ENCODE measurements at places on chromosomes 2 and 18. TPM values are rescaled to one million over a fixed set of nuclear protein-coding genes. Genes with fewer than 3 reads are reported as not detected.

DNA sequence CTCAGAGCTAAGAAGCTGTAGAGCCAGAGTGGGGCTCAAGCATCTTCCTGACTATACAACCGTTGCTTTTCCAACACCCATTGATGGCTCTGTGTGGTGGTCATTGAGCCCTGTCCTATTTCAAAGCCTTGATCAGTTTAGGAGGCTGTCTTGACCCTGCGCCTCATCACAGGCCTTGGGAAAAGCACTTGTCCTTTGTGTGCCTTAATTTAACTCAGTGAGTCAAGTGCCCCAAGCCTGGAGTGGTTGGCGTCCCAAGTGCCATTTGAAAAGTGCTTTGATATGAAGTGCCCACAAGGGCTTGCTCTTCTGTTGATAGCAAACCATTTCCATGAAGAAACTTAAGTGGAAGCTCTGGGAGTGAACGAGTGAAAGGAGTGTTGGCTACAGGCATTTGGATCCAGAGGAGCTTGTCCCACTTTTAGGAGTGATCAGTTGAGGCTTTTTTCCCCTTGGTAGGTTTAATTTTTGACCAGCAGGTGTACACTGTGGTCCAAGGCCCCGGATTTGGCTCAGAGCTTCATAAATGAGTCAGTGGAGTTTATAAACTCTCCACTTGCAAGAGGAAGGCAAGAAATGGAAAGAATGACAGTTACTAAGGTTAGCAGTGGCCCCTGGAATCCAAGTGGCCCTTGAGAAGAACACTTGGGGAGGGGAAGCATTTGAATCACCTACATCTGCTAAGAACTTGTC, 50.3 kb downstream of the ACTR2 start:
- no peak for DNase-seq

DNA sequence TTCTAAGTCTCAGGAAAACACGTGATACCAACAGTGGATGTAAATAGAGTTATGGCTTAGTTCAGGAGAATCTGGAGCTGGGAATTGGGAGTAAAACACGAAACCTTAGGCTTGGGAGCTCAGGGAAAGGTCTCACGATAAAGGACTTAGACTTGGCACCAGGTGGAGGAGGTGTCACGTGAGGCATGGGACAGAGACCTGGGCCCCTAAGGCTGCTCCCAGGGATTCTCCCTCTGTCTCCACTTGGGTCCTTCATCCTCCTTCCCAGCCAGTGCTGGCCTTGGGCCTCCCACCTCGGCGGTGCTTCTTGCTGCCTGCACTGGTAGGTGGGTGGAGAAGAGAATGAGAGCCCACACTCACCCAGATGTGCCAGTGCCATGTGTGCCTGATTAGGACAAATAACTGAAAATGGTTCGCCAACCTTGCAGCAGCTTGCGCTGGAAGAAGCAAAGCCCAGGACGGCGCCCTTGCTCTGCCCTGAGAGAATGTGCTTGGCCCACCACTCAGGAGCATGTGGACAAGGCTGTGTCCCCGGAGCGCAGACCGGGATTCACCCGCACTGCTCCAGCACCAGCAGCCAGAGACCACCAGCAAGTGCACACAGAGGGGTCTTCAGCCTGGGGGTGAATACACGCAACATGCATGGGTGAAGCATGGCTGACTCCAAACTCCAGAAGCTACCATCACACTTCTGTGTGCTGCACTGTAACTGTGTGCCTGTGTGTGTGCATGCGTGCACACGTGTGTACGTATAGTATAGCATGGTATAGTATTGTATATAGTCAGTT, 48.1 kb downstream of the PSMG2 start:
- no peak for DNase-seq

GRCh38 chr18:39191931-39192330, 1626.3 kb upstream of the CELF4 start:
- DNase-seq: no peak

GRCh38 chr2:48205137-48205798, 299.0 kb upstream of the FBXO11 start:
- DNase-seq: no peak

- DNase-seq: no peak
Observed at GRCh38 chr2:26740890-26741302, 23.2 kb upstream of the SLC35F6 start.

DNA sequence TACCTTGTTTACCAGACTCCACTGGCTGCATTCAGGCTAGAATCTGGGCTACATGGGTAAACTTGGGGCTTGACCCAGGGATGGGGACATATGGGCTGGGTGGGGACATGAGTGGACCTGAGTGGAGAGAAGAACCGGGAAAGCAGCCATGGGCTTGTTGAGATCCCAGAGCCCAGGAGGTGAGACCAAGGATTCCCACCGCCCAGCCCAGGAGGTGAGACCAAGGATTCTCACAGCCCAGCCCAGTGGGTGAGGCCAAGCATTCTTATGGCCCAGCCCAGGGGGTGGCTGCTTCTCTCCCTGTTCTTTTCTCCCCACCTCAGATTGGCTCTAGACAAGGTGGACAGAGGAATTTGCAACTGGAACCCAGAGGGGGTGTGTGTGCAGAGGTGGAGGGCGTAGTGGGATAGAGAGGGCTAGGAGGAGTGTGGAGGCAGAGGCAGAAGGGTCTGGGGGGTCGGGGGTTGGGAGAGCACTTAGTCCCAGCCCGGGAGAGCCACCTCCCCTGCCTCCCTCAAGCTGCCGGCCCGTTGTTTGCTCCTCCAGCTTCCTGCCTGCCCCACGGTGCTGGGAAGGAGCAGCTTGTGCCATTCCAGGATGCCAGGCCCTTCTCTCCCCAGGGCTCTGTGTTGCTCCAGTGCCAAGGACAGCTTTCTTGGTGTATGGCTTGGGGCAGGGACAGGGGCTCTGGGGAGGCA, 25.6 kb downstream of the GLI2 start:
- no peak for DNase-seq

- no peak for DNase-seq
Observed at GRCh38 chr2:15363734-15364133, 197.4 kb downstream of the NBAS start.

GRCh38 chr2:159150280-159150746, 136.2 kb downstream of the WDSUB1 start:
- DNase-seq: no peak

DNA sequence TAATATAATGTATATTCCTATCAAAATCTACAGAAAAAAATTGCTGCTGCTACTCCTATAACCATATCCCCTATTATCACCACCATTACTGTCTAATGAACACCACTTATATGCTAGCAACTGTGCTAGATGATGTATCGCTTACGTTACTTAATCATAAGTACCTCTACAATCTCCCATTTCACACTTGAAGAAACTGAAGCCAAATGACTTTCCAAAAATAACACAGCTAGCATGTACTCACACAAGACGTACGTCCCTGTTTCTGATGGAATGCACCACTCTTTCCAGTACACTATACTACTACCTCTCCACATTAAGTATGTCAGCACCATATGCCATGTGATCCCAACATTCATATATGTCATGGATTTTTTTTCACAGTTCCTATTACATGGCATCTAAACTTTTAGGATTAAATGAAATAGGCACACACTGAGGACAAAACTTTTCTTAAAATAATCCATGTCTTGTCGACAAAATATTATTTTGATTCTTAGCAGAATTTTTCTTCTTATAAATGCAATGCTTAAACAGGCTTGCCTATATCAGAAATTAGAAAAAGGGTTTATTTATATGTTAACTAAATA, 112.8 kb downstream of the NBAS start:
- DNase-seq: no peak

GRCh38 chr2:96841701-96842495, 1.9 kb downstream of the ANKRD23 start:
- no peak for DNase-seq

GRCh38 chr2:121869873-121870272, 114.4 kb downstream of the TSN start:
- DNase-seq: no peak

- DNase-seq: no peak
Observed at GRCh38 chr2:6832596-6833299, 33.0 kb downstream of the CMPK2 start.

DNA sequence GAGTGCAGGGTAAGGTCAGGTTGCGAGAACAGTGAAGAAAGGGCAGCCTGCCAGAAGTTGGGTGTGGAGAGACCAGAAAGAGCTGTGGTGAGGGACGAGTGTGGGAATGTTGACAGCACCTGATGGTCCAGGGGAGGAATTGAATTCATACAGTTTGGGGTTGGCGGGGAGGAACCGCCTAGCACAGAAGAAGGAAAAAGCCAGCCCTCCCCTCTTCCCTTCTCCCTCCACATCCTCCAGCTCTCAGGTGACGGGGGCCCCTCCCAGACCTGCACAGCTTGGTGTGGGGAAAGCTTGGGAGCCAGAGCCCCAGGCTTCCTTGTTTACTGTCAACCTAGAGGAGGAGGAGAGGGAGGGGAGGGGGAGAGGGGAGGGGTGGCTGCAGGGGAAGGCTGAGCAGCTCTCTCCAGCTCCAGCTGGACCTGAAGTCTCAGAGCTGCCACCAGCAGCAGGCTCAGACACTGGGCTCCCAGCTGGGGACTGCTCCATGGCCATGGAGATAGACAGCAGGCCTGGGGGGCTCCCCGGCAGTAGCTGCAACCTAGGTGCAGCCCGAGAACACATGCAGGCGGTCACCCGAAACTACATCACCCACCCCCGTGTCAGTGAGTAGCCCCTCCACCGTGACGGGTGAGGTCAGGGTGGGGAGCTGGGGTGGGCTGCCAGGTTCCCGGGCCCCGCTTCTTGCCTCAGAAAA, at the start of gene ATP6V1B1:
Gene ATP6V1B1, plus strand, starts transcription at position 433 of the 697 bp plus-strand sequence. Its CDS starts 55 bp downstream, at position 488.
- DNase-seq: no peak

DNA sequence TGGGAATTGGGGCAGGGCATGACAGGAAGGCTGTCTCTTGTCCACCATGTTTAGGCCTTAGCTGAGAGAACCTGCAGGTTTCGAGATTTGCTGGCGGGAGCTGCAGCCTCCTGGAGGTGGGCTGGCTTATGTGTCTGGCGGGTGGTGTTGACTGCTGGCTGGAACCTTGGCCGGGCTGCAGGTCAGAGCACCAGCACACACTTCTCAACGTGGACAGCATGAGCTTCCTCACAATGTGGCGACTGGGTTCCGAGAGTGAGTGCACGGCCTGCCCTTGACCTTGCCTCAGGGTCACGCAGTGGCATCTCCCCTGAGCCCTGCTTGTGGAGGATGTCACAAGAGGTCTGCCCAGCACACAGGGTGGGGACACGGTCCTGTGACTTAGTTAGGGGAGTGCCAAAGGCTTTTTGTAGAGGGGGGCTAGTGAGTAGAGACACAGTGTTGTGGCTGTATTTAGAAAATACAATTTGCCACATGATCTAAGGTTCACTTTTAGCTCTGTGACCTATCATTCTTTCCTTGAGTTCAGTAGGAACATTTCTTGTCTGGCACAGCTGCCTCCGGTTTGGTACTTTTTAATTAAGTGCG, 134.8 kb downstream of the SEPTIN10 start:
- no peak for DNase-seq

DNA sequence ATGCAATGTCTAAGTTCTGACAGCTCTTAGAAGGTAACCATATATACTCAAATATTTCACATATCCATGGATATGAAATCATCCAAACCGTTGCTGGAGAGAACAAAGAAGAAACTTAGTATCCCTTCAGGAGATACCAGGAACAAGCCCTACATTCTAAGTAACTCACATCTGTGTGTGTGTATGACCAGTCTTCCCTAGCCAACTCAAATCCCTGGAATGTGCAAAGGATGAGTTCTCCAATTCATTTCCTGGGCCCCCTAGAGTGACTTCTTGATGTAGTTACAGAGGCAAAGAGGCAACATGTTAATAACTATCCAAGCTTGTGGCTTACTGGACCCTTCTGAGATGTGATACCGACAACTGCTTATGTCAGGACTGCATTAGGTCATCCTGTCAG, 20.1 kb downstream of the TPGS2 start:
- DNase-seq: no peak

GRCh38 chr2:160918258-160918657, 242.0 kb upstream of the TANK start:
- no peak for DNase-seq

DNA sequence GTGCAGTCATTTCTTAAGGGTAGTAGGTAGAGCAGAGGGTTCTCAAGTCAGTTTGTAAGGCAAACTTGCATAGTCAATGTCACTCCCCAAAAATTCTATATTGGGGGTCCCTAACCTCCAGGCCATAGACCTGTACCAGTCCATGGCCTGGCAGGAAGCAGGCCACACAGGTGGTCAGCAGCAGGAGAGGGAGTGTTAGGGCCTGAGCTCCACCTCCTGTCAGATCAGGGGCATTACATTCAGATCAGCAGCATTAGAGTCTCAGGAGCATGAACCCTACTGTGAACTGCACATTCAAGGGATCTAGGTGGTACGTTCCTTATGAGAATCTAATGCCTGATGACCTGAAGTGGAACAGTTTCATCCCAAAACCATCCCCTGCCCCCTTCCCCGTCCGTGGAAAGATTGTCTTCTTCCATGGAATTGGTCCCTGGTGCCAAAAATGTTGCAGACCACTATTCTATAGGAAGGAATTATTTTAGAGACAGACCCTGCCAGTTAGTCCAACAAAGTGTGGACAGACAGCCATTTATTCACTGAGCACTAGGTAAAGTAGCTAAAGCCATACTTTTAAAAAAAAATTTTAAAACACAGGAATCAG, 6.7 kb downstream of the COA5 start:
- no peak for DNase-seq

DNA sequence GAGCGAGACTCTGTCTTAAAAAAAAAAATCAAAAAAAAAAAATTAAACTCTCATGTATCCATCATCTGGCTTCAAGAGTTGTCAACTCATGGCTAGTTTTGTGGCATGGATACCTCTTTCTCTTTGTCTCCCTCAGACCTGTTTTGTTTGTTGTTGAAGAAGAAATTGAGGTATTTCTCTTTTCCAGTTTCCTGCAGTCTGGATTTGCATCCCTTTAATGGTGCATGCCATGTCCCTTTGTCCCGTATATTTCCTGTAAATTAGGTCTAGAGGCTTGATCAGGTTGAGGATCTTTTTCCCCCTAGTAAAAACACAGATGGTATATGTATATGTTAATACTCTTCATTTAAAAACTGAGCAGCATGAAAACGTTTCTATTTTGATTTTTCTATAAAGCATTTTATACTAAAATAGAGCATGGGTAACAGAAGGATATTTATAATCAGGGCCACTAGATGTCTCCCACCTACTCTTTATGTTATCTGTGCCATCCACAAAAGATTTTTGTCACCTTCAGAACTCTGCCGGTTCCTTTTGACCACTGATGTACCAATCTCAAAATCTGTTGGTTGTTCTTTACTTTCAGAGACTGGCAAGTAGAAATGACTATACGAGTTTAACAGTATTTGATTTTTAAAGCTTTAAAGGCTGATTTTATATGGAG, 80.1 kb downstream of the GALNT1 start:
- no peak for DNase-seq

The ZNF804A gene
- total RNA-seq: 0.30 TPM

The CYS1 gene
- total RNA-seq: 1.3 TPM

The MARCO gene
- total RNA-seq: 1.7 TPM

The SCN7A gene
- total RNA-seq: 18.2 TPM

The FBXO41 gene
- 0.79 TPM for total RNA-seq

The ALPG gene
- total RNA-seq: not detected

The COA5 gene
- 26.3 TPM for total RNA-seq

The UBR3 gene
- 93.8 TPM for total RNA-seq

The HOXD11 gene
- total RNA-seq: not detected

The ALLC gene
- not detected for total RNA-seq

The FAM161A gene
- 6.4 TPM for total RNA-seq
